ENCODE measurements at places on chromosomes 7 and 10. TPM values are rescaled to one million over a fixed set of nuclear protein-coding genes. Genes with fewer than 3 reads are reported as not detected.

GPR85 gene
- total RNA-seq: not detected

GRCh38 chr7:70439651-70440050 lies 692.3 kb upstream of the GALNT17 start:
- DNase-seq: no peak

MEOX2 gene
- not detected for total RNA-seq

GRCh38 chr7:30974605-30975255 lies 11.0 kb downstream of the GHRHR start:
- DNase-seq: peak; percentile 72

OR2A5 gene
- not detected for total RNA-seq

GRCh38 chr7:105905910-105906568 lies 29.6 kb upstream of the ATXN7L1 start:
- no peak for DNase-seq

GRCh38 chr10:132056663-132057062 lies 9.1 kb upstream of the JAKMIP3 start:
- DNase-seq: no peak

- DNase-seq: no peak
Measured at GRCh38 chr7:42945821-42946626, 13.8 kb downstream of the MRPL32 start.

NKX1-2 gene
- 2.0 TPM for total RNA-seq

- no peak for DNase-seq
Measured at GRCh38 chr7:1078519-1078918, 9.4 kb upstream of the GPER1 start.

DNA sequence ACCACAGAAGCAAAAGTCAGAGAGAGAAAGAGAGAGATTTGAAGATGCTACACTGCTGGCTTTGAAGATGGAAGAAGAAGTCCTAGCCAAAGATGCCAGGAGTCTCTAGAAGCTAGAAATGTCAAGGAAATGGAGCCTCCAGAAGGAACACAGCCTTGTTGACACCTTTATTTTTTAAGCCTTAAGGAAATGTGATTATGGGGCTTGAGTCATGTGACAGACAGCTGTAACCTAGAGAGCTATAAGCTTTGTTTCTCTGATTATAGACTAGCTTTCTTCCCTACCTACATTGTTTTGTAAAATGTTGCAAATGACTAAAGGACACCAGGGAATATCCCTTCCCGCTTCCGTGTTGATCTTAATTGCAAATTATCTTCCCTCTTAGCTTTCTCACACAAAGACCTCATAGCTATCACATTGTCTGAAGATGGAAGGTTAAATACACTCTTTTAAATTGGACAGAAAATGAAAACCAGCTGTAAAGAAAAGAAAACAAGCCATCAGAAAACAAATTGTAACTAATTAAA lies 199.9 kb downstream of the ARHGAP12 start:
- no peak for DNase-seq

AFAP1L2 gene
- 2.3 TPM for total RNA-seq

DNA sequence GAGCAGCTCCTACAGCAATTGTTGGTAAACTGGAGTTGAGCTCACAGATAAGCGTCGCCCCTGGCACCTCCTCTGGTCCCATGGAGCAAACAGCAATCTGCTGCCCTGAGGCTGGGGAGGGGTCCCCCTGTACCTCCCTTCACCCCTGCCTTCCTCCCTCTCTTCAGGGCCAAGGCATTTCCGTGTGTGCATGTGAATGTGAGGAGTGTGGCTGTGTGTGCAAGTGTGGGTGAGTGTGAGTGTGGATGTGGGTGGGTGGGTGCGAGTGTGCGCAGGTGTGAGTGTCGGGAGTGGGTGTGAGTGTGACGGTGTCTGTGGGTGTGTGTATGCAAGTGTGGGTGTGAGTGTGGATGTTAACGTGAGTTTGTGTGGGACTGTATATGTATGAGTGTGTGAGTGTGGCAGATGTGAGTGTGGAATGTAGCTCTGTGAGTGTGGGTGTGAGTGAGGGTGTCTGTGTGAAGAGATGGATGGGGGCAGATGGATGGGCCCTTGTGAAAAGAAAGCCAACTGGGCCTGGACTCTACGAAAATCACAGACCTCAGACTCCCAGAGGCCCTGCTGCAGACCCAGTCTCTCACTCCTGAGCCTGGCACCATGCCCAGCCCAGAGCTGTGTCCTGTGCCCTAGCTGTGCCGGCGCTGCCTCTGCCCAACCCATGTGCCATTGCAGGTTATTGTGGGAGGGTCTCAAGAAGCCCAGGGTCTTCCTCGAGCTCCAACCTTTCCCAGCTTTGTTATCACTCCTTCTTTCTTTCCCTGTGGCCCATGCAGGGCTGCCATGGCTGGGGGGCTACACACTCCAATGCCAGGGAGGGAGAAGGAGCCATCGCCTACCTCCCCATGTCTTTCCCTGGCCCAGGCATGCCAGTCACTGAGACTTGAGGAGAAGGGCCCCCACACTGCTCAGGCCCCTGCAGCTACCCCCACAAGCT lies 73.9 kb downstream of the GRID1 start:
- DNase-seq: no peak

DNA sequence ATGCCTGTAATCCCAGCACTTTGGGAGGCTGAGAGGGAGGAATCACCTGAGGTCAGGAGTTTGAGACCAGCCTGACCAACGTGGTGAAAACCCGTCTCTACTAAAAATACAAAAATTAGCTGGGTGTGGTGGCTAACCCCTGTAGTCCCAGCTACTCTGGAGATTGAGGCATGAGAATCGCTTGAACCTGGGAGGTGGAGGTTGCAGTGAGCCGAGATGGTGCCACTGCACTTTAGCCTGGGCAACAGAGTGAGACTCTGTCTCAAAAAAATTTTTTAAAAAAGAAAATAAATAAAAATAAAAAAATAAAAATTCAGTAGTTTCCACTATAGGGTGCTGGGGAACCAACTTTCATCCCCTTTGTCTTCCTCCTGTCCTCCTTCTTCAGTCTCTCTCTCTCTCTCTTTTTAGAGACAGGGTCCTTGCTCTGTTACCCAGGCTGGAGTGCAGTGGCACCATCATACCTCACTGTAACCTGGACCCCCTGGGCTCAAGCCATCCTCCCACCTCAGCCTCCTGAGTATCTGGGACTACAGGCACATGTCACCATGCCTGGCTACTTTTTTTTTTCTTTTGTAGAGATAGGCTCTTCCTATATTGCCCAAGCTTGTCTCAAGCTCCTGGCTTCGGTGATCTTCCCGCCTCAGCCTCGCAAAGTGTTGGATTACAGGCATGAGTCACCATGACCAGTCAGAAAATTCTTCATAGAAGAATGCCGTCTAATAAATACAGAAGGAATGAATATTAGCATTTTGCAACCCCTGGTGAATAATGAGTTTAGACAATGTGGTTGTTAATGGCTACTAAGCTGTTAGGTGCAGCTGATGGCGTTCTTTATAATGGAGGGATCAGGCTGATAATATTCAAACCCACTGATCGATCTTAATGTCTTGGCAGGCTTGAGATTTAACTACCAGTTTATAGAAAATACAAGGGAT lies 20.6 kb downstream of the RBM20 start:
- peak; percentile 46 for DNase-seq

DNA sequence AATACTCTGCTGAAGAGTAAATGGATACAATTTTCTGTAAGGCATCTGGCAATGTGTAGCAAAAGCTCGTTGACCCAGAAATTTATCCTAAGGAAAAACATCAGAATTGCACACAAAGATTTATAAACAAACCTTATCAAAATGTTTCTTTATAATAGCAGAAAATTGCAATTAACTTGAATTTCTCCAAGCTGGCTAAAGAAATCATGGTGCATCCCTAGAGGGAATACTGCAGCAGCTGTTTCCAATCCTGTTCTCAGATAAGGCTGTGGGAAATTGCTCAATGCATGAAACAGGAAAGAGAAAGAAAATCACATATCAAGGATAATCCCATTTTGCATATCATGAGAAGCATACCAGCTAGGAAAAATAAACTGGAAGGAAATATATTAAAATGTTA lies 18.7 kb downstream of the TACR2 start:
- DNase-seq: no peak

Data from Caco-2 (cell line).